ENCODE measurements at places on chromosomes 1 and 21.

- DNase-seq: no peak
Measured at GRCh38 chr21:45747802-45748445, 104.4 kb downstream of the PCBP3 start.

DNA sequence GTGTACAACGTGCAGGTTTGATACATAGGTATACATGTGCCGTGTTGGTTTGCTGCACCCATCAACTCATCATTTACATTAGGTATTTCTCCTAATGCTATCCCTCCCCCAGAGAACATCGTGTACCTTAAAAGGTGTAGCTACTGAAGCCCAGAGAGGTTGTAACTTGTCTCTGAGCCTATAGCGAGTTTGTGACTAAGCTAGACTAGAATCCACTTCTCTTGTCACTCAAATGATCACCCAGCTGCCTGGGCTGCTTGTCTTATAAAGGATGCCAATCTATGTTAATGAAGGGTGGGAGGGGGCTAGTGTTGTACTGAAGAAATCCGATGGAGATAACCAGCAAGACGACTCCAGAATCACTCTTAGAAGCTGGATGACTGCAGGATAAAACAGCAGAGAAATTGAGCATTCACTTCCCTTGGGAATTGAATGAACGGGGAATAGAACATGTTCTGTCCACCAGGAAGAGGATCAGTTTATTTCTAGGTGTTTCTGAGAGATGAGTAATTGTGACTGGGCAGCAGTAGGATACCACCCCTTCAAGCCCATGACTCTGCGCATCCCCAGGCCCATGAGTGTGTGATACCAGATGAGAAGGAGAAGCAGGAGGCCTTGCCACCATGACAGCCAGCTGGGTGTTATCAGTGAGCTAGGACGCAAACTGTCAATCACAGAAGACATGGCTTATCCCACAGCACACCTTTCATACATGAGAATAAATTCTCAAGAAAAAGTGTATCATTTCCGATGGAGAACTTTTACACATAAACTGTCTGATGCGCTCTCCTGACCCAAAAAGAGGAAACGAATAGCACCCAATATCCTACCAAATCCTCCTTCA lies 390.4 kb downstream of the NTNG1 start:
- DNase-seq: no peak

DNA sequence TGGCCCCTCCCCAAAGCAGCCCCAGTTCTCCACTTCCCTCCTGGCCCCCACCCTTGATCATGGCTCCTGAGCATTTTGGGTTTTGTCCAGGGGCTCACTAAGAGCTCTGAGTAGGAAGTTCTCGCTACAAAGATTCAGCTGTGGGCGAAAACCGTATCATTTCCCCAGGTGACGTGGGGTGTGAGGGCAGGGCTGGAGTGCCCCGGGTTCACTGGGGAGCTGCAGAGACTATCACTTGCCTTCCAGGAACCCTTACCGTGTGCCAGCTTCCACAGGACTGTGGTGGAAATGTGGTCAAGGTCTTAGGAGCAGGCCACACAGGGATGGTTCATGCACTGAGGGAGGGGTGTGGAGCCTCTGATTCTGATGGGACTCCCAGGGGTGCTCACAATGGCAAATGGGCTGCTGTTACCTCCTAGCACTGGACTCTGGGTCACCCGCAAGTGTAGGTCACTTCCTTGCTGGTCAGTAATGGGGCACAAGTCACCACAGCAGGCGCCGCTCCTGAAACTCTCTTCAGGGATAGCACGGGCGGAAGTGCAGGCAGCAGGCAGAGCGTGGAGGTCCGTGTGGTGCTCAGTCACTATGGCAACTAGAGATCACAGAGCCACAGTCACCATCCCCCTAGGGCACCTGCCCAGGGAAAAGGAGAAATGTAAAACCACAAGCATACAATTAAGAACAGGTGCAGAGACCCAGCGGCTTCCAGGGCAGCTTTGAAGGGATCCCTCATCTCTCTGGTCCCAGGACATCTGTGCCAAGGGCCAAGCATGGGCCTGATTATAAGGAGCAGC lies 35.4 kb downstream of the RSPH1 start:
- DNase-seq: peak; percentile 73

DNA sequence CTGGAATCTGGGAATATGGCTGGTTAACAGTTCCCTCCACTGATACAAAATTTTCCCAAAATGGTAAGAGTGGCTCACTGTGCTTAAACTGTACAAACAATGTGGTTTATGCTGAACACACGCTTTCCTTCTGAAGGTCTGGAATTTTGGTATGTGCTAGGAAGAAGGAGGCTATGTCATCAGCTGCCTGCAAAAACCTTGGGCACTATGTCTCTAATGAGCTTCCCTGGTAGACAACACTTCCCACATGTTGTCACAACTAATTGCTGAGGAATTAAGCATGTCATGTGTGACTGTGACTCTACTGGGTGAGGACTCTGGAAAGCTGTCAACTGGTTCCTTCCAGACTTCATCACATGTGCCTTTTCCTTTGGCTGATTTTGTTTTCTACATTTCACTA lies 29.2 kb downstream of the IPP start:
- DNase-seq: no peak

DNA sequence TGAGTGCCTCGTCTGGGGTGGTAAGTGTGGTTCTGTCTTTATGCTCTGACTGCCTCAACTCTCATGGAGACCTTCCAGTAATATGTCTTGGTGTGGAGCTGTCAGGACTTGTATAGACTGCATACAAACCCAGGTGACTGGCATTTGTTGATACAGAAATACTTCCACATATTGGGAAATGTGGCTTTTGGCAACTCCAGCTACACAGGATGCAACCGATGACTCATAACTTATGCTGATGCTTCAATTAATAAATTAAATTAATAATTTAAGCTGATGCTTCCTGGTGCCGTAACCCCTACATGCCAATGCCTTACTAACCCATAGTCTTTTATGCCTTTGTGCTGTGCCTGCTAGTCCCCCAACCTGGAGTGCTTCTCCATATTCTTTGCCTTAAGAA lies 72.3 kb upstream of the ARTN start:
- no peak for DNase-seq

DNA sequence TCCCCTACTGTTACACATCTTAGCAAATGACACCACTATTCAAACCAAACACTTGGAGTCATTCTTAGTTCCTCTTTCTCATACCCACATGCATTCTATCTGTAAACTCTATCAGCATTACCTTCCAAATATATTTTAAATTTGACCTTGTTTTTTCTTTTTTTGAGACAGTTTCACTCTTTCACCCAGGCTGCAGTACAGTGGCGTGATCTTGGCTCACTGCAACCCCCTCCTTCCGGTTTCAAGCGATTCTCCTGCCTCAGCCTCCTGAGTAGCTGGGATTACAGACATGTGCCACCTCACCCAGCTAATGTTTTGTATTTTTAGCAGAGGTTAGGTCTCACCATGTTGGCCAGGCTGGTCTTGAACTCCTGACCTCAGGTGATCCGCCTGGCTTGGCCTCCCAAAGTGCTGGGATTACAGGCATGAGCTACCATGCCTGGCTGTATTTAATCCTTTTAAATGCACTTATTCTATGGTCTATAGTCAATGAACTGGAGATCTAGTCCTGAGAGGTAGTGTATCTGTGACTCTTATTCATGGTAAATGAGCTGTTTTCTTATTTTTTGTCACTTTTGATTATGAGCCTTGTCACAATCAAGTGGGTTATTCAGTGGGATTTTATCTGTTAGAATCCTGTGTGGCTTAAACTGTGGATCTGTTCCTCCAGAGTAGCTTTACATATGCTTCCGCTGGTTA lies 73.1 kb downstream of the GATAD2B start:
- no peak for DNase-seq

- no peak for DNase-seq
Measured at GRCh38 chr1:18949686-18950400, 6.6 kb downstream of the IFFO2 start.

DNA sequence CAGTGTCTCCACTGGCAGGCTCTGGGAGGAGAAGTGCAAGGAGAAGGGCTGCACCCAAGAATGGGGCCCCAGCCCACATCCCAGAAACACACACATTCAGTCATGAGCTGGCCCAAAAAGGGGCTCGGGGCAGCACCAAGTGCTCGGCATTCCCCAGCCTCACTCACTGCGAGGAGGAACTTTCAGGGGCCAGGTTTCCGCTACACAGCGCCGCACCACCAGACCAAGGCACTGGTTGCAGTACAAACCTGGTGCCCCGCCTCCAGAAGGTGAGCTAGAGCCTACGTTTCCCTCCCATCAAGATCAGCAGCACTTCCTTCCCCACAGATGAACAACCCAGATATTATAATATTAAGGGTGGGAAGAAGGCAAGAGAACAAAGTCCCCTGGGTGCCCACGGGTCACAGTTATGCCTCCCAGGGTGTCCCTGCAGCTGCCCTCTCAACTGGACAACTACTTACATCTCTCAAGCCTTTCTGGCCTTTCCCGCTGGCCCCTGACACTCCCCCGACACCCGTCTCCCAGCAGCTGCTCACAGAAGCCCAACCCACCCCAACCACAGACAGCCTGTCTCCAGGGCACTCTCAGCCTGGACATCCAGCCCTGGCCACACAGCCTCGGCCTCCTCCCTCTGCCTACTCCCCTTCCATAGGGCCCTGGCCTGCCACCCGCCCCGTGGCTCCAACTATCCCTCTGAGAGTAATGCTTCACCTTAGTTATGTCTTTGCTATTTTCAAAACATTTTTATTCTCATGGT lies 3.8 kb downstream of the PBXIP1 start:
- peak; percentile 78 for DNase-seq

DNA sequence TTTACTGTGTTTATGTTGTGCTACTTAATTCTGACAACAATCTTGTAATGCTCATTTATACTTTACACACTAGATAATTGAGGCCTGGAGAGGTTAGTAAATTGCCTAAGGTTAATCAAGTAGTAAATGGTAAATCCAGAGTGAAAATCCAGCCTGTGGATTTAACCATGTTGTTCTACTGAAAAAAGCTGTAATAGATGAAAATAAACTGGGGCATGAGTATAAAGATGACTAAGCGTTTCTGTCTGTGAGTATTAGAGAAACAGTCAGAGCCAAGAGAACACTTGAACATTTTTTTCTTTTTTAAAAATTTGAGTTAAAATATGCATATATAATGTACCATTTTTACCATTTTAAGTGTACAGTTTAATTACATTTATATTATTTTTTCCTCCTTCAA lies 47.9 kb upstream of the LEPR start:
- no peak for DNase-seq

DNA sequence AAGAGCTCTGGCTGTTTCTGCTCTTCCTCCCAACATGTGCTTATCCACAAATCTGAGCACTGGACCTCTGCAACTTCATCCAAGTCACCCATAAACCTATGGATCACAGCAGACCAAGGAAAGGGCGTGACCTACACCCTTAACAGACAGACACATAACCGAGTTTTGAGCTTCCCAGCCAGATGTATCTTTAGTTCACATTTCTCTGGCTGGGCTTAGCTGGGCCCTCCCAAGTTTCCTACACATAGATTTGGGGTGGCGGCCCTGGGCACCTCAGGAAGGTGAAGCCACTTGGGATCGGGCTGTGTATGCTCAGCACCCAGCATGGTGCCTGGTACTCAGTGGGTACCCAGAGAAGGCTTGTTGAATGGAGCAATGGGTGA lies 26.4 kb downstream of the FAAH start:
- no peak for DNase-seq

- no peak for DNase-seq
Measured at GRCh38 chr21:36791695-36792470, 93.0 kb downstream of the SIM2 start.

DNA sequence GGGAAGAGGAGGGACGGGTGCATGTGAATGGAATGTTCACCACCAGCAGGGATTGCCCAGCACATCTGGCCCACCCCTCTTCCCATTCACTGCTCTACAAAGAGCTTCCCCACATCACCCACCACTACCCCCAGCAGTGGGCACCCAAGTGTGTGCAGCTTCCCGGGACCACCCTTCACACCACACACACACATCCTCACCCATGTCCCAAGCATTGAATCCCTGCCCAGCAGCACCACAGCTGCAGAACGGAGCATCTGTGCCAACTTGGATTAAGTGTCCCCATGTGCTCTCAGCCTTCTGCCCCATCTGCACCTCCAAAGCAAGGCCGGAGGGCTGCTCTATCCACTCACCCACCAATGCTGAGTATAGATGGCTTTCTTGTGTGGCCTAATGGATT lies 141.4 kb downstream of the PSMG1 start:
- DNase-seq: no peak

GRCh38 chr1:54500107-54500431 lies 48.0 kb upstream of the ACOT11 start:
- no peak for DNase-seq

DNA sequence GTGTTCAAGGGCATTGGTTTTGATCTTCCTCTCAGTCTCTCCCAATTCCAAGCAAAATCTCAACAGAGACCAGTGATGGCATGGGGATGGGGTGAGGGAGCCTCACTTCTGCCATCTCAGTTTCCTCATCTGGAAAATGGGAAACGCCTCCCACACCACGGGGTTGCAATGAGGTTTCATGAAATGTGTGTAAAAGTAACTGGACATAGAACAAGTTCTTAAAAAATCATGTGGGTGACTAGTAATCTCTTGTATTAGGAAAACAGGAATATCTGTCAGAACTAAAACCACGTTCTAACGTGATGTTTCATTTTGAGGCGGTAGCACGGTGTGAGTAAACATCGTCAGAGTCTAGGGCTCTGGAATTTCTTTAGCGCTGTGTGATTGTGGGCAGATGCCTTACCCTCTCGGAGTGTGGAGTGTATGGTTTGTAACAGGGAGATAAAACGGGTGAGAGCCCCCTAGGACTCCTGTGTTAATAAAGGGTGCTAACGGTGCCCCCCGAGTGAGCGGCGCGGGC lies 55.5 kb upstream of the DNAJC6 start:
- DNase-seq: no peak

GRCh38 chr1:117607471-117607870 lies 1.6 kb downstream of the TENT5C start:
- peak; percentile 71 for DNase-seq

DNA sequence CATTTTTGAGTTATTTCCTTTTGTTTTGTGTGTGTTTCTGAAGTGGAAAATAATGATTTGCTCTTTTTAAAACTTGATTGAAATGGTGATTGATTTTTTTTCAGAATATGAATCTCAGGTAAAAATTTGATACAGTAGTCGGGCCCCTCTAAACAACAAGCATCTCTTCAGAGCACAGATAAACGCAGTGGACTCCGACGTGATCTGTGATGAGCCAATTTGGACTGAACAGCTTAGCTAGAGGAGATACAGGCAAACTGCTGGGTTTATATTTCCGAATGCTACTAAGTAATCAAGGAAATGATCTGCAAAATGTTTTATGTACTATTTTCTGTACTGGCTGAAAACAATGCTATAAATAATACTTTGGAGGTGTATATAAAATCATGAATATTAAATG lies 705.7 kb upstream of the RGS18 start:
- DNase-seq: no peak

DNA sequence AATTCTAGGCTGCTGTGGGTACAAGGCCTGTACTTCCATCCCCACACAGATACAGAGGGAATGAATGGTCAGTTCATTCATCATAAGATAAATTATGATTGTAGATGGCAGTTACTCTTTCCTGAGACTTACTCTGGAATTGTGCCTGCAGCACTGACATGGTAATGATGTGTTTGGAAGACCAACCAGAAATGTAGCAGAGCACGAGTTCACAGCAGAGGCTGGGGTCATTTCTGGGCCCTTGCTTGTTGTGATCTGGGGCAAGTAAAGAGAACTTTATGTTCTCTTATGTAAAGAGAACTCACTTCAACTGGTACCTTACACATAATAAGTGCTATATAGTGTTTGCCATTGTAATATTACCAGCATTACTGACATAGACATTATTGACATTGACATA lies 411.9 kb downstream of the NTNG1 start:
- DNase-seq: no peak

GRCh38 chr1:16017461-16018303 lies at the start of gene HSPB7:
Gene HSPB7 (minus strand): TSS chr1:16018043. CDS start chr1:16017963, 80 bp downstream.
- no peak for DNase-seq

All from central memory CD4-positive, alpha-beta T cell (primary cell).